Chondrocyte (in vitro differentiated cells): ENCODE measurements at places on chromosomes 4 and X.
A peak's percentile ranks its signal among the peaks of the same experiment; 100 is the strongest.

GRCh38 chr4:142556048-142556447 is 290.1 kb downstream of the INPP4B start:
- no peak for DNase-seq

GRCh38 chr4:5800496-5800895 is 89.5 kb downstream of the EVC start:
- no peak for DNase-seq

DNA sequence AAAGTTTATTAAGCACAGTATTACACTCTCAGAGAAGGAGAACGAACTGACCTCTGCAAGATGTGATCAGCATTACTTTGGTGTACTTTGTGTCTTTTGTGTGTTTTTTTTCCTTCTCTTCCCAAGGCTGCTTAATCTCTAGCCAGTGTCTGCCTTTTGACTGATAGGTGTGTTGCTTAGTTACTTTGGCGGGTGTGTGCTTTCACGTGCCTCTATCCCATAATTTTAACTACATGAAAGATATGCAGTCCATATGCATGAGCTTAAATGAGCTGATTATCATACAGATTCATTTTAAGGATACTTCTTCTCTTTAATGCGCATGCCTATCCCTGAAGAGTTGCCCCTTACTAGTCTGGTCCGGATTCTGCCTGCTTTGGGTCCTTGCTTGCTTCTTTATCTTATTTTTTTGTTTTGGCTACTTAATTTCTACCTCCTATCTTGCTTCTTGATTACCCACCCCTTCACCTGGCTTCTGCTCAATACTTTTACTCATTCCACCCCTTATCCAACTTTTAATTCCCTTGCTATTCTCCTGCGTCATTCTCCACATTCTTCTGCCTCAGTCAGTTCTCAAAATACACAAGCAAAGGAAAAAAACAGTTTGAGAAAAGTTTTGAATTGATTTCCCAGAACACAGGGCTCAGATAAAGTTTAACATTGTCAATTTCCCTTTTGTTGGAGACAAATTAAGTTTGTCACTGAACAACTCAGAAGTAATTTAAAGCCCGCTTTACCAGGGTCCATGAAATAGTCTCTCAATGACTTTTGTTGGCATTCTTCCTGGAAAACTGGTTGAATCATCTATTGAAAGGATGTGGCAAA is 182.0 kb downstream of the TENT5D start:
- DNase-seq: no peak

GRCh38 chr4:84220990-84221389 is 278.1 kb downstream of the NKX6-1 start:
- no peak for DNase-seq

DNA sequence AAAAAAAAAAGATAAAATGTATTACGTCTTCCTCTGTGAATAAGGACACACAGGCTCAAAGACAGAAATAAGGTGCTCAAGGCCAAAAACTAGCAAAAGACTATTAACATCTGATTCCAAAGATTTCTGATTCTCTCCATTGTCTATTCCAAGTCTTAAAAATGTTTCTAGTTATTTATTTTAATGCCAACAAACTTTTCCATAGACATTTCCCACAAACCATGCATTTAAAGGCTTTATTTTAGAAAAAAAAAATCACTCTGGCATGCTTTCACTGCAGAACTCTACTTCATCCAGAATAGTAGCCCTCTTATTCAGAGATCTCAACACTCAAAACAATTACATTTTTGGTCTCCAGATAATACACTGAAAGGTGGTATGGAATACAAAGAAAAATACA is 545.0 kb upstream of the TENM3 start:
- no peak for DNase-seq

GRCh38 chr4:98446499-98447375 is 185.6 kb downstream of the RAP1GDS1 start:
- DNase-seq: no peak

DNA sequence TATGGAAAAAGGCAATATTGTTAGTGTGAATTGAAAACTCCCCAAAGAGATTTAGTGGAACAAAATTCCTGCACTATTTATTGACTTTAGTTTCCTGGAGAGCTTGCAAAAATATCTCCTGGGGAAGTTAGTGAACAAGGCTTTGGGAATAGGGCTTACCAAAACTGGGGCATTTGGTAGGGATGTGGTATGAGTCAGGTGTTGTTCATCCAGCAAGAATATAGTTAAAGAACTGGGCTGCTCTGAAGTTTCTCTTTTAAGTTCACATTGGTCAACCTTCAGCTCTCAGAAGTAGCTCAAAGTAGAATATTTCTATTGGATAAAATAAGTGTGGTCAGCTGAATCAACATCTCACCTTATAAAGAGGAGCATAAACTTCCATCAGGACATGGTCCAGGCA is 185.0 kb downstream of the CPE start:
- no peak for DNase-seq

DNA sequence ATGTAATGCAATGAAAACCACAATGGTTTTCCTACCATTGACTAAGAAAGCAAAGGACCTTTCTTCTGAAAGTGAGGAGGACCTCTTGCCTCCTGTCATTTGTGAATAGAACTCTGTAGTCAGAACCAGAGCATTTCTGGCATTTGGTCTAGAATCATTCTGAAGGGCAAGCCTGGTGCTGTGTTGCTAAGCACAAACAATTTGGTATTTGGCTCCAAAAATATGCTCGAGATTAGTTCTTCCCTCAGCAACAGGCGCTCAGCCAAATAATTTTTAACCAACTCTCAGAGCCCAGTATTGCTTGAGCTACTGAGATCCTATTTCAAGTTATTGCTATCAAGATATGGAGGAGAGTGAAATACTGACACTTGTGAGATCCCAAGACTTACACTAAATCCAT is 71.0 kb downstream of the SNCA start:
- DNase-seq: no peak

DNA sequence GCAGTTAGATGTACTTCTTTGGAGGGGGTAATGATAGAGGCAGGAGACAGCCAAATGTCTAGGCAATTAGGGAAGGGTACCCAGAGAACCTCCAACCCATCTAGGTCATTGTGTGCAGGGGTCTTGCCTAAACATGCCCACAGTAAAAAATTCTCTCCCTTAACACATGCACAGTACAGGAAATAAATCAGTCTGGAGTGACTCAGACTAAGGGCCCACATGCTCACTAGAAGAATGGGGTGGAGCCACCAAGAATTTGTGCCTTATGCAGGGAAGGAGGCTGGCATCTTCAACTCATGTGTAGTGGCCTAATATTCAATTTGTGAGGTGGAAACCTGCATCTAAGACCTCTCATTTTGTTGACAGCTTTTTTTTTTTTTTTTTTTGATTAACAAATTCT is 945.3 kb upstream of the GRIA3 start:
- DNase-seq: no peak

GRCh38 chrX:11458170-11458569 is 165.0 kb downstream of the AMELX start:
- DNase-seq: no peak

DNA sequence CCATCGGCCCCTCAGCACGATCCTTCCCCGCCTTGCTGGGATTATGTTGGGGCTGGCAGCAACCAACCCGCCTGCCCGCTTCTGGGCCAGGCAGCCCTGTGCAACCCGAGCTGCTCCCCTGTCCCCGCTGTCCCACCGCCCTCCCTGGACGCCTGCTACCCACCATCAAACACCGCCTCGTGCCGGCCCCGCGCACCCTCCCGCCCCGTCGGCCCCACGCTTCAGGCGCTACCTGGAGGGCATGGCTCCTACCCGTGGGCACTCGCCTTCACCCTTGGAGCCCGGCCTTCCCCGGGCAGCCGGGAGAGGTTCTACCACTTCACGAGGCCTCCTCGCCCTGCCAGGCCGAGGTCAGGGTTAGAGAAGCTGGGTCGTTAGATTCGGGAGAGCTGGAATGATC is 37.0 kb downstream of the TKTL1 start:
- peak; percentile 92 for DNase-seq

DNA sequence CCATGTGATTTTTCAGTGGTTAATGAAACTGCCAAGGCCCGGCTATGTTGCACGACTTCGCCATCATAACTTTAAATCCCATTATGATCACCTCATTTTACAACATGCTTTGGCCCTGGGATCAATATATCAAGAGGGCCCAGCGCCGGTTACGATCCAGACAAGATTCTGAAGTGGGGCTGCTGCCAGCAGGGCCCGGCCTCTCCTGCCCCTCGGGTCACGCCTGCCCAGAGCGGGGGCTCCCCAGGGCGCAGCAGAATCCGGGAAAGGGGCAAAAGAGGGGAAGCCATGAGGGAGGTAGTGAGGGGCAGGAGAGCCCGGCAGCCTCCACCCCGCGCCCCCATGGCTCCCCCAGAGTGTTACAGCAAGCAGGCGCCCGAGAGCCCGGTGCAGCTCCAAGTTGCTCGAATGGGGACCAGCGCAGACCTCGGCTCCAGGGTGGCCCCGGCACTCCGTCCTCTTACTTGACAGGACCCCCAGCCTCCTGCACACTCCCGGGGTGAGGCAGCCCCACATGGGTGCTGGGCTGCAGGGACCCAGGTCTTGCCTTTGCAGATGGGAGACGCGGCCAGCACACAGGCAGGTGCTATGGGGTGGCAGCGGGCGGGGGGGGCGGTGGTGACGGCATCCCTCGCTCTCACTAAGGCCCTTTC is 129.8 kb upstream of the NKX1-1 start:
- peak; percentile 91 for DNase-seq

GRCh38 chr4:54708339-54709279 is 50.9 kb downstream of the KIT start:
- no peak for DNase-seq

GRCh38 chrX:70433848-70434351 is 10.7 kb upstream of the DLG3 start:
- no peak for DNase-seq

GRCh38 chr4:24059839-24060238 is 170.0 kb upstream of the PPARGC1A start:
- DNase-seq: no peak

- no peak for DNase-seq
These were observed 345.8 kb downstream of the OPHN1 start for GRCh38 chrX:68087526-68087925.

- DNase-seq: no peak
These were observed 12.1 kb downstream of the LETM1 start for GRCh38 chr4:1843852-1844251.

DNA sequence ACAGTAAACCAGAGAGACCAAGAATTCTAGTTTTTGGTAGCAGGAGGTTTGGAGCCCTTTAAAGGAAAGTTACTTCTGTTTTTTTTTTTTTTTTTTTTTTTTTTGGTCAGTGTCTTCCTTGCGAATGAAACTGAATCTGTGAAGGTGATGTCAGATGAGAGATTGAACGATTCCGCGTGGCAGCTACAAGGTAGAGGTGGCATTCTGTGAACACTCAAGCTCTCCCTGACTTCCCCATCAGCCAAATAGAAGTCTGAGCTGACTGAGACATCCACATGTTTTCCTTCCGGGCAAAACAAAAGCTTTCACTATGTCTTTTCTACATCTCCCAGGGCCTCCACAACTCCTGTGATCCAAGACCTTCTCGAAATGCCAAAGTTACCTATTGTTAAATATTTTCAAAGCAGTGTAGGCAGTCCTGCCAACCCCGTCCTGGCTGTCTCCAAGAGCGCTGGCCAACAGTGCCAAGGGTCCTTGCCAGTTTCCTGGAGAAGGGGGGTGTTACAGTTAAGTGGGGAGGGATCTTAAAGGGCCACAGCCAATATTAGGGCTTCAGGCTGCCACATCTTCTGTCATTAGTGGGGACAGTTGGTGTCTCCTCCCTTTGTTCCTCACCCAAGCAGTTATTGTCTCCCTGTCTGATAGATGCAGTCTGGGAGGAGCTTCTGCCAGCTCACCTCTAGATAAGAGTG is 102.9 kb upstream of the SLC34A2 start:
- DNase-seq: no peak

- DNase-seq: no peak
These were observed 43.6 kb upstream of the PHOX2B start for GRCh38 chr4:41792166-41792565.

DNA sequence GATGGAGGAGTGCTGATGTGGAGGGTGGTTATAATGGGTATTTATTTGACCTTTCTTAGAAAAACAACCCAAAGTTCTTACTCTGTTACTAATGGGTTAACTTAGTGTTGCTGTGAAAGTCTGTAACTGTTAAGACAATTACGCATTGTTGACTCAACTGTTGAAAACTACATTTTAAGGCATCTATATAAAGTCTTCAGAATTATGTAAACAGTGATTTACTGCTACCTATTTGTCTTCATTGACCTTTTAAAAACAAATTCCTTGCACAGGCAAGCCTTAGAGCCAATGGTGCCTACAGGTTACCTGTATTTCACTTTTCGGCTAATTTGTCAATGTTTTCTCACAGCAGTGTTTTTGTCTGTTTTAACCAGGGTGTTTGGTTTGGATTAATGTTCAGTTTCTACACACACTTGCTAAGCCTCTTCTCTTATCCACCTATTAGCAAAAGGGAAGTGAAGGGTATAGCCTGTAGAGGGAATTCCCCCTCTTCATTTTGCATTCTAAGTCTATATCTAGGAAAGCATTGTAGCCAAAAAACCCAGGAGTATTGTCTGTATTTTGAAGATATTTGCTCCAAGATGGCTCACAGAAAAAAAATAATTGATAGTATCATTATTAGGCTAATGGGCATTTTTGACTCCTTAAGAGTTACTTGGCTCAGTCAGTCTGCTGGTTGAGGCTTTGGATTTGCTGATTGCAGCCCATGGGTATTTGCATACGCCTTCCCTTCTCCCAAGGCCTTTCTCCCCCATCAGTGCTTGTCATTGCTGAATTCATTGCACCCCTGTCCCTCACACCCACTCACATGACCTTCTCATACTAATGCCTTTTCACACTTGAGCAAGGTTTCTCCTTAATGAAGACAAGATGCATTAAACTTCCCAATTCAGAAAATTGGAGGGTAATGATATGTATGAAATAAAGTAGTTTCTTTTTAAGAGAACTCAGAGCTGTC is 30.5 kb downstream of the AFF1 start:
- no peak for DNase-seq

GRCh38 chr4:102734591-102735385 is 26.0 kb downstream of the MANBA start:
- no peak for DNase-seq

DNA sequence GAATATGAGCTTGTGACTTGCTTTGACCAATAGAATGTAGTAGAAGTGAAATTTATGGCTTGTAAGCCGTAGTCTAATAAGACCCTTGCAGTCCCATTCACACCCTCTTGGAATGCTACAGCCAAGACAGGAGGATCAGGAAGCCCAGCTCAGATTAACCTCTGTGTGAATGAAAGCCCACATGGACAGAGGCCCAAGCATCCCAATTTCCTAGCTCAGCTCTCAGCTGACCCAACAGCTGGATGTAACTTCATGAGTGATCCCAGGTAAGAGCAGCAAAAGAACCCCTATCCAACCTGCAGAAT is 12.8 kb upstream of the PPM1K start:
- DNase-seq: no peak

GRCh38 chr4:80171656-80172055 is 25.6 kb upstream of the PRDM8 start:
- no peak for DNase-seq

DNA sequence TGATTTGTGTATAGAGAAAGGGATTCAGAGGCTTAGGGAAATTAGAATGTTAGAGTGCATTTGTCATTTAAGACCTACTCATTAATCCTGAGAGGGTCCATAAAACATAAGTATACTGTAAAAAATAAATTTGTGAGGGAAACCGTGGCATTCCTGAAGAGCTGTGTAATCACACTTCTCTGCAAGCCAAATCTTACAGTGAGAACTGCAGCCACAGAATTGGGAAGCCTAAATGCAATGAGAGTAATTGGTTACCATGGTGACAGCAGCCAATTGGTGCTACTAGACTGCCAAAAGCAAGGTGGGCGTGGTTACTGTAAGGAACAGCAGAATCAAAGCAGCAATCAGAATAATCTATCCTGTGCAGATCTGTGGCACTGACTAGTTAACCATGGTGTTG is 345.2 kb upstream of the GRID2 start:
- DNase-seq: no peak

- no peak for DNase-seq
These were observed 49.3 kb downstream of the LIMCH1 start for GRCh38 chr4:41587286-41587685.
